ENCODE measurements at places on chromosomes 16 and 17.
A peak's percentile ranks its signal among the peaks of the same experiment; 100 is the strongest.

- no peak for DNase-seq
These were observed 65.7 kb downstream of the HLF start for GRCh38 chr17:55330344-55330933.

DNA sequence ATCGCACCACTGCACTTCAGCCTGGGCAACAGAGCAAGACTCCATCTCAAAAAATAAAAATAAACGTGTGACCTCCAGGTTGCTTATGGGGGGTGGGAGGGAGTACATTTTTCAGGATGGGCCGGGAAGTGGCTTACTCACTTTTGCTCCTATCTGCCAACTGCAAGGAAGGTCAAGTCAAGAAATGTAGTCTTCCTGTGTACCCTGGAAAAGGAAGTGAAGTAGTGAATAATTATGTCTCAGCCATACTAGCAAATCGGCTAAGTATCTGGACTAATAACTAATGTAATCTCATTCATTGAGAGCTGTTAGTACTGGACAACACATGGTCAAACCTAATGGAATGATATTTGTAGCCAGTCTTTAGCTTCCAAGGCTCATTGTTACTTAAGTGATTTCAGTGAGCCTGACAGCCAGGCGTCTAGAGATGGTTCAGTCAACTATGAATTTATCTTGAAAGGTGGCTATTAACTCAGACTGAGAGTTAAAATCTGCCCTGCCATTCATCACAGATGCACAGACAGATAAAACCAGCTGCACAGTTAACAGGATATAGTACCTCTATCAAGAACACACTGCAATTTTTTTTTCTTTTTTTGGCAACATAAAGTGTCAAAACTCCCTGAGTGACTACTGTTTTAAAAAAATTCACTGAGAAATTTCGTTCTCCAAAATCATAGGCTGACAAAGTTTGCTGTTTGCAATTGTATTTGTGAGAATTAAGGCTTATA, 3.7 kb upstream of the TACO1 start:
- DNase-seq, result no peak

DNA sequence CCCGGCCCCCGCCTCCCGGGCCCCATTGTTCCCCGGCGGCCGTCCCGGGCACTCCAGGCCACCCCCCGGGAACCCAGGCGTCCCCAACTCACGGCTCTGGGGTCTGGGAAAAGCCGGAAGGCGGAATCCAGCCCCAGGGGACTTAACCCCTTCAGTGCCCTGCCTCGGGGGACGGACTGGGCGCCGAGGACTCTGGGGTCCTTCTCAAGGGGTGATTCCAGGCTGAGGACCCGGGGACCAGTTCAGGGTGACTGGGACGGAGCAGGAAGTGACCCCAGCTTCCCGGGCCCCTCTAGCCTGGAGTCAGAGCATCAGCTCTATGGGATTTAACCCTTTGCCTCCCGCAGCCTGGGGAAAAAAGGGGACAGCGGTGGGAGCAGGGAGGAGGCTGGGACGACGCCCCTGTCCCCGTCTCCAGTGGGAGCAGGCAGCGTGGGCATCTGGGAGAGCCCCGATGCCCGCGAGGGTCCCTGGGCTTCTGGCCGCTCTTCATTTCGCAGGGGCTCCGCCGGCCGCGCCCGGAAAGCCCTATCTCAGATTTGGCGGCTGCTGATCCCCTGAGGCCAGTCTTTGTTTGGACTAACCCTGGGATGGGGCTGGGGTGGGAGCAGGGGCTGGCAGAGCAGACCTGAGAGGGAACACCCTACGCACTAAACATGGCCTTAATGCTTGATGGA, at the start of gene ZNF629:
Gene ZNF629, minus strand, starts transcription at position 270 of the 677 bp plus-strand sequence. CDS start 2,723 bp downstream, outside the sequence.
- DNase-seq, result peak; percentile 49

DNA sequence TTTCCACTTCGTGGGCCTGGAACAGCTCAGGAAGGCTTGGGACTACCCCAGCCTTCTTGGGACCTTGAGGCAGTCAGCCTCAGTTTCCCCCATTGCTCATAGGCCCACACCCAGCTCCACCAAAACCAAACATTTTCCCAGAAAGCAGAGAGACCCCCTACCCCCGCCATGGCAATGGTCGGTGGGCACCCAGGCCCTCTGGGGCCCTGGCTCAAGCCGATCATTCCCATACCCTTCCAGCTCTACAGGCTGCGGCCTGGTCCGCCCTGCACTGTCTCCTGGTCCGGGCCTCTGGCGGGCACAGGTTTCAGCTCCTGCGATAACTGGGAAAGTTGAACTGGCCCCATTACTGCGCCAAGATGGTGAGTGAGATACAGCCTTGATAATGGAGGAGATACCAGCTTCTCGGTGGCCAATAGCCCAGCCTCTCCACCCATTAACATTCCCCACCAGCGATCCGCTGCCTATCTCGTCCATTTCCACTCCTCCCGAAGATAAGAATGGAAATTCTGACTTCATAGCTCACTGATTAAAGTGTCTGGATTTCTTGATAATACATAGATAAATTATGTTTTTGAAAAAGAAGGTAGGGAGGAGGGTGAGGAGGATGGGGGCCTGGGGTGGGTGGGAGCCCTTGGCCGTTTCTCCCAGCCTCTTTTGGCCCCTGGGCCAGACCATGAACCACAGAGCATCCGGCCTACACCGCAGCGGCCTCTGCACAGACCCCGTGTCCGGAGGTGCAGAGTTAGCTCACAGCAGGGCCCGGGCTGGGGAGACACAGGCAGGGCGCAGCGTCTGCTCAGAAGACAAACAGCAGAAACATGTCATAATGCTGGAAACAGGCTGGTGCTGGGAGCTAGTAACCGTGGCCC, 11.6 kb downstream of the ZFPM1 start:
- no peak for DNase-seq

DNA sequence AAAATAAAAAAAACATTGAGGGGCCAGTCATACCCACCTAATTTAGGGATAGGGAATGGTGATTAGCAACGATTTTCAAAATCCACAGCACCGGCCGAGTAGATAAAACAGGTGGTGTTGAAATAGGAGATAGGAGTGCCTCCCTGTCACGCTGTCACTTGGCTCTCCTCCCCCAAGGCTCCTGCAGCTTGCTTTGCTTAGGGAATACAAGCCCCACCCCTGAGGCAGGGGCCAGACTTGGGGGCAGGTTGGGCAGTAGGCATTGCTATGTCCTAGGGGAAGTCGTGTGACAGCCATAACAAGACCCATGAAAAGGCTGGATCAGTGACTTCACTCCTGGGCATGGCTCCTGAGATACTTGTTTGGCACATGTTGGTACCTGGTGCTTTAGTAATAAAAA, 25.8 kb downstream of the POLR2A start:
- DNase-seq, result no peak

DNA sequence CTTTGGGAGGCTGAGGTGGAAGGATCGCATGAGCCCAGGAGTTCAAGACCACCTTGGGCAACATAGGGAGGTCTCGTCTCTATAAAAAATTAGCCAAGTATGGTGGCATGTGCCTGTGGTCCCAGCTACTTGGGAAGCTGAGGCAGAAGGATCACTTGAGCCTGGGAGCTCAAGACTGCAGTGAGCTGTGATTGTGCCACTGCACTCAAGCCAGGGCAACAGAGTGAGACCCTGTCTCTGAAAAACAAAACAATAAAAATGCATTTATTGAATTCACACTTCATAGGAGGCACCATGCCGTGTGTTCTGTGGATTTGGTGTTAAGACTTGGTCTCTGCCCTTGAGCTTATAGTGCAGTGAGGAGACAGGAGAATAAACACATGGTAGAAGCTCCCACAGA, 2.4 kb downstream of the TBC1D24 start:
- DNase-seq, result no peak

- no peak for DNase-seq
These were observed 6.8 kb upstream of the MPRIP start for GRCh38 chr17:17035490-17035889.

GRCh38 chr17:3573246-3574100, 15.9 kb upstream of the TRPV3 start:
- DNase-seq, result no peak
